ENCODE measurements at places on chromosomes 7 and 10. TPM values are rescaled to one million over a fixed set of nuclear protein-coding genes. Genes with fewer than 3 reads are reported as not detected.

DNA sequence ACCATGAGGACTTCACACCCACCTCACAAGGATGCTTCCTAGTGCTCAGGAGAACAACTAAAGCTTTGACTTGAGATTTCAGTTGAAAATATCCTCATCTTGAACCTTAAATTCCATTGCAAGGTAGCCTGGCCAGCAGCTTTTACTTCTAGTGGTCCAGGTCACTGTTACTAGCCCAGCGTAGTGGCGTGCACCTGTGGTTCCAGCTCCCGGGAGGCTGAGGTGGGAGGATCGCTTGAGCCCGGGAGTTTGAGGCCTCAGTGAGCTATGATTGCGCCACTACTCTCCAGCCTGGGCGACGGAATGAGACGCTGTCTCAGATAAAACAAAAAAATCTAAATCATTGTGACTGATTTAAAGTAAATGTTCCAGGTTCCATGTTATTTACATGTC, 28.3 kb upstream of the PRKAR1B start:
- DNase-seq: no peak
- peaks cover 6% of the 10 kb centered on the region for H3K36me3 ChIP-seq
- H3K4me3 ChIP-seq: no peak overlapping the region
- no peaks in the 10 kb centered on the region for H3K4me1 ChIP-seq
- H3K27ac ChIP-seq: no peak overlapping the region

- peaks cover 5% of the 10 kb centered on the region for H3K4me1 ChIP-seq
- H3K36me3 ChIP-seq: peaks cover 3% of the 10 kb centered on the region
- H3K4me3 ChIP-seq: no peak overlapping the region
- no peaks in the 10 kb centered on the region for H3K27me3 ChIP-seq
- no peak for DNase-seq
Observed at GRCh38 chr10:35035606-35036005, 54.5 kb downstream of the CUL2 start.

DNA sequence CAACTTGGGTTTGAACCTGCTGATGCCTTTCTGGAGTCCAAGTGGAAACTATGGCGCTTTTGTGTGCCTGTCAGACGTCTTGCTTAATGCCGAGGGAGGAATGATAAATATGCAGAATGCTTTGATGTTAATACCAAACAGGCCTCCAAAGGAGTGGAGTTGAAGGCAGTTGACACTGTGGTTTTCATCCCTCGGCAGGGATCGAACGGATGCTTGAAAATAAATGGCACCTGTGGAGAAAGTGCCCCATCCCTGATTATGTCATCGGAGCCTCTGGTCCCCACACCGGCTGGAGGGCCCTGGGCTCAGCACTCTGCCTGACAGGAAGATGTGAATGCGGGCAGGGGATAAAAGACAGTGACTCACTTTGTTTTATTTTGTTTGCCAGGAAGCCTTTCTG, 148.7 kb upstream of the GPR26 start:
- no peak overlapping the region for H3K27ac ChIP-seq
- DNase-seq: no peak
- H3K4me3 ChIP-seq: no peak overlapping the region
- H3K36me3 ChIP-seq: no peaks in the 10 kb centered on the region

GRCh38 chr7:150721970-150722373, 5.6 kb downstream of the GIMAP1 start:
- no peak overlapping the region for H3K27ac ChIP-seq
- no peak for DNase-seq
- H3K27me3 ChIP-seq: peaks cover 16% of the 10 kb centered on the region
- H3K4me1 ChIP-seq: no peaks in the 10 kb centered on the region

GRCh38 chr10:86727470-86727869, 28.9 kb upstream of the BMPR1A start:
- no peak for DNase-seq
- no peak overlapping the region for H3K27ac ChIP-seq
- no peak overlapping the region for H3K4me3 ChIP-seq
- H3K36me3 ChIP-seq: no peaks in the 10 kb centered on the region
- no peaks in the 10 kb centered on the region for H3K27me3 ChIP-seq

- H3K27ac ChIP-seq: no peak overlapping the region
- H3K4me1 ChIP-seq: no peaks in the 10 kb centered on the region
- no peak overlapping the region for H3K4me3 ChIP-seq
- no peak for DNase-seq
- peaks cover 30% of the 10 kb centered on the region for H3K36me3 ChIP-seq
- H3K27me3 ChIP-seq: no peaks in the 10 kb centered on the region
Observed at GRCh38 chr7:135151533-135151932, 3.7 kb downstream of the TMEM140 start.

GRCh38 chr7:69126896-69127479, 471.3 kb upstream of the AUTS2 start:
- no peaks in the 10 kb centered on the region for H3K36me3 ChIP-seq
- H3K27ac ChIP-seq: no peak overlapping the region
- DNase-seq: no peak
- peaks cover 24% of the 10 kb centered on the region for H3K4me1 ChIP-seq

TFEC gene
- not detected for total RNA-seq
